ENCODE measurements at places on chromosomes 16 and 17.

GRCh38 chr17:37177254-37177870 is 198.4 kb upstream of the C17orf78 start:
- no peak for DNase-seq

DNA sequence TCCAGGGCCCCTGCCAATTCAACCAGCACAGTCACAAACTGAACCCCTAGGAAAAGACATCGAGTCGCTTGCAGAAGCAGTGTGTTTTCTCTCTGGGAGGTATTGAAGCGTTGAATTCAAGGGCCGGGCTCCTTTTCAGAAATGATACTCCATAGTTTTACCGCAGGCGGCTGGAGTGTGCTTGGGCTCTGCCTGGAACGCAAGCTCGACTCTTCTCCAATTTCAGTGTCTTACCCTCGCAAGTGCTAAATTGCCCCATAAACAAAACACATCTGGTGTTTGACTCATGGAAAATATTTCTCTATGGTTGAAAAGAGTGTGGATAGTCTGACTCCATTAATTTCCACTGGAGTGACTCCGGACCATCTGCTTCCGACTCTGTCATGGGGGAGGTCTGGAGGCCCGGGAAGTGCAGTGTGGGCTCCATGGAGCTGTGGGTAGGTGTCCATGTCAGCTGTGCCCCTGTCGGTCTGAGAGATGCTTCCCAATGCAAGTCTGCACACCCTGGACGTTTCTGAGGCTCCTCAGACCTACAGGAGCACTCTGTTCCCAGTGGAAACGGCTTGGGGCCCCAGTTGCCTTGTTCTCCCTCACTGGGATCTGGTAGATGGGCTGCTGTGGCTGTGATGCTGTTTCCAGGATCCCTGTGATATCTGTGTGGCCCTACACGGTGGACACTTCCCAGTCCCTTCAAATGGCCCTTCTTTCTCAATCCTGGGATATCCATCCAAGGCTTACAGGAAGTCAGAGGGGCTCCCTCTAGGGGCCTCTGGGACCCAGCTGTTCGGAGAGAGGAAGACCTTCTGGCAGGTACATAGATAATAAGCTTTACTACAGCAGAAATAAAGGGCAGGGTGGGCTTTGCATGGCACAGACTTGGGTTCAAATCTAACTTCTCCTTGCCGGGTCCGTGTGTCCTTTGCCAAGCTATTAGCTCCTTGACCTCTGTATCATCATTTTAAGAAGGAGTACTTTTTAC is 119.8 kb upstream of the CDH13 start:
- DNase-seq = no peak

- no peak for DNase-seq
Observed at GRCh38 chr16:14109782-14110727, 38.9 kb downstream of the MRTFB start.

DNA sequence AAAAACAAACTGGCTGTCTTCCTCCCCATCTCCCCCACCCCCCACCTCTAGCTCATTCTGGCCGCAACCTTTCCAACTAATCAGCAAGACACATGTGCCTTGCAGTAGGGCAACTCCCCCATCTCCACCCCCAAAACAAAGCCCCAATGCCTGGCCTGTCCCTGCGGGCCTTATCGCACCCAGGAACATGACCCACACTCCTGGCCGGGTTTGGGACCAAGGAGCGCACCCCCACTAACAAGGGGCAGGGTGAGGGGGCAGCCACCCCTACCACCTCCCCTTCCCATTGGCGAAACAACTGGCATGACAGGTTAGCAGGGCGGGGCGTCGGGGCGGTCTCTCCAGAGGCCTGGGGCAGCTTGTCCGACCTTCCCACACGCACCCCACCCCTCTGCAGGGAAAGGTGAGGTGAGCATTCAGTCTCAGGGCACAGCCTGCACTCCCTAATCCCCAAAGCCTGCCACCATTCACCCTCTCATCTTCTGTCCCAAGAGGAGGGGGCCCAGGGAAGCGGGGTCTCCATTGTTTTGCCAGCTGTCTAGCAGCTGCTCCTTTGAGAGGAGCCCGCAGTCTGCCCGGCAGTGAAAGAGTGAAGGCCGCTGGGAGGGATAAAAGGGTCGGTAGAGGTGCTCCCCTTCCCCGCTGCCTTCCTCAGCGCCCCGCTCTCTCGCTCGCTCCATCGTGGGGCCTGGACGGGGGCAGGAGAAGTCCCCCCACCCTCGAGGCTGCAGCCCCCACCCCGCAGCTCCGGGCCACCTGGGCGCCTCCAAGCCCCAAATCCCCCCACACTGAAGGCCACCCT is 765 bp downstream of the MYO18A start:
- DNase-seq = no peak

DNA sequence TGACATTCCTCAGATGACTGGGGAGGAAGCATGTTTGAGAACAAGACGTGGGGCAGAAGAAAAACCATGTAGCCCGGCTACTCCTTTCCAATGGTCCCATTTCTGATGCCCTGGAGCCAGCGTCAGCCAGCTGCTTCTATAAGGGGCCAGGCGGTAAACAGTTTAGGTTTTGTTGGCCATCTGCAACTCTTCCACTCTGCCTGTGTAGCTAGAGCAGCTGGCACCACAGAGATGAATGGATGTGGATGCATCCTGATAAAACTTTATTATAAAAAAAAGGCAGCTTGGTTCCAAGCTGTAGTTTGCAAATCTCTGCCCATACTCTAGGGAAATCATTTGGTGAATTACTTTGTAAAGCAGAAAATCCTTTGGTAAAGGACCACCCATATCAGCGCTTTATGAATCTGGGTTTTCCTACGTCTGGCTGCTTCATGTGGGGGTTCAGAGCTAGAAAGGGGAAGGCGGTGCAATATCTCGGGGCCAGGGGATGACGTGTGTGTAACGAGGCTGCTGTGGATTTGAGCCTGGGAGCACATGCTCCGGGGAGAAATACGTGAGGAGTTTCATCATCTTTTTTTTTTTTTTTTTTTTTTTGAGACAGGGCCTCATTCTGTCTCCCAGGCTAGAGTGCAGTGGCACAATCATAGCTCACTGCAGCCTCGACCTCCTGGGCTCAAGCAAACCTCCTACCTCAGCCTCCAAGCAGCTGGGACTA is 3.4 kb upstream of the SRL start:
- DNase-seq = no peak

DNA sequence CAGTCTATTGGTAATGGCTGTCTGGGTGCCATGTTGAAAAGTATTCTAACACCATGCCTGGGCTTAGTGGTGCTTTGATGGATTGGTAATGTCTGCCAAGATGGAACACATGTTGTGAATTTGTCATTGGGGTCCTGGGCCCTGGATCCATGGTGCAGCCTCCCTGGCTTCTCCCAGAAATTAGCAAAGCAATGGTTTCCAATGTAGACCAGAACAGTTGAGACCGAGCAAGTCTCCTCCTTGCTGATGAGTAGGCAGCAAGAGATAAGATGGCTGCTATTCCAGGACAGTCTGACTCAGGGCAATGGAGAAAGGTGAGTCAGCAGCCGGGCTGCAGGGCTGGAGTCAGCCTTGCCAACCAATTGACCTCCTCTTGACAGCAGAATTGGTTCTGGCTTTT is 30.8 kb downstream of the GPR139 start:
- DNase-seq = no peak

- no peak for DNase-seq
Observed at GRCh38 chr16:26787924-26788323, 278.8 kb upstream of the C16orf82 start.

- no peak for DNase-seq
Observed at GRCh38 chr17:64007838-64008282, 9.7 kb downstream of the PRR29 start.

DNA sequence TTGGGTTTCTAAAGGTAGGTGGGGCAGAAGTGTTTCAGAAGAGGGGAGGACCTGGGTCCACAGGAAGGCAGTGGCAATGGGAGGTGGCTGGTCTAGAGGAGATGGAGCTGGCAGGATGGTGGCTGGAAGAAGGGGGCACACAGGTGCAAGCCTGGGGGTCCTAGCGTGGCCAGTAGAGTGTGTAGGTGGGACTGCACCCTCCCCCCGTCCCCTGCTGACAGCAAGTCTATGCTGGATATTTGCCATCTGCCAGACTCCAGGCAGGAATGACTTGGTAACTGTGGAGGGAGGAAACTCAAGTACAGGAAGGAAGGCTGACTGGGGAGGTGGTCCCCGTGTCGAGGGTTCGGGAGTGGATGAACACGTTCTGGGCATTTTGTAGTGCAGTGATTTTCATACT is 8.6 kb downstream of the MED9 start:
- no peak for DNase-seq

- no peak for DNase-seq
Observed at GRCh38 chr17:298791-299450, 53.7 kb downstream of the RPH3AL start.

DNA sequence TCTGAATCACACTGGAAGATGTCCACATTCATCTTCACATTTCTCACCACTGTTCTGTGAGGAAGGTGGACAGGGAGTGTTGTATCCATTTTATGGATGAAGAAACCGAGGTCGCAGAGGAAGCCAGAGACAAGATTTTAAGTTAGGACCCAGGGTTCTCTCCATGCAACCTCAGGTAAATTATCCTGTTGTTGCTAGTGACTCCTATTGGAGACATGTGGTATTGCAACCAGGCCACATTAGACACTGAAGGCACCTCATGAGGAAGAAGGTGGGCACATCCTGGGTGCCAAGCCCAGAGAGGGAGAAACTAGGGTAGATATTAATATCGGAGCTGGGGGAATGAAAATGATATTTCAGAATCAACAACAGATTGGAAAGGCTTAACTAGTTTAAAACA is 8.5 kb upstream of the WNT9B start:
- no peak for DNase-seq

GRCh38 chr16:79972053-79972704 is 371.6 kb upstream of the MAF start:
- no peak for DNase-seq

GRCh38 chr17:54372069-54372749 is 528.4 kb upstream of the TOM1L1 start:
- no peak for DNase-seq

DNA sequence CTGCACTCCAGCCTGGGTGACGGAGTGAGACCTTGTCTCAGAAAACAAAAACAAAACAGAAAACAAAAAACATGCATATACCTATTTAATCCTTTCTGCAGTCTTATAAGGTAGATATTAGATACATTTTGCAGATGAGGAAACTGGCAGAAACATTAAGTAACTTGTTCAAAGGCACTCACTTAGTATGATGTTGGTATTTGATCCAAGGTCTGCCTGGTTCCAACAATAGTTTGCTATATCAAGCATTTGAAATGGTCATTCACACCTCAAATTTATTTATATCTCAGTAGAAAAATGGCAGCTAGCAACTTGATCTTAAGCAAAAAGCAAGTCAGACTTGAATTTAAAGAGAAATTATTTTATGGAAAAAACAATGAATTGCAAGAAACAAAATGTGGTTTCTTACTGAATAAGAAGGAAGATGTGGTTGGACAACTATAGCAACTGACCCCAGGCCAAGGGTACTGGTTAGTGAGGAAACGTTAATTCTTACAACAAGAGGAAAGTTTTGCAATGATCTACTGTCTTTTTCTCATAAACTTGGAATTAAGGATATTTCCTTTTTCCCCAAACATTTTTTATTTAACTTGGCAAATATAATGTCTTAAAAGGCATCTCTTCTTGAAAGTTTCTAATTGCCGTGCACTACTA is 19.7 kb downstream of the DHRS7B start:
- DNase-seq = no peak

DNA sequence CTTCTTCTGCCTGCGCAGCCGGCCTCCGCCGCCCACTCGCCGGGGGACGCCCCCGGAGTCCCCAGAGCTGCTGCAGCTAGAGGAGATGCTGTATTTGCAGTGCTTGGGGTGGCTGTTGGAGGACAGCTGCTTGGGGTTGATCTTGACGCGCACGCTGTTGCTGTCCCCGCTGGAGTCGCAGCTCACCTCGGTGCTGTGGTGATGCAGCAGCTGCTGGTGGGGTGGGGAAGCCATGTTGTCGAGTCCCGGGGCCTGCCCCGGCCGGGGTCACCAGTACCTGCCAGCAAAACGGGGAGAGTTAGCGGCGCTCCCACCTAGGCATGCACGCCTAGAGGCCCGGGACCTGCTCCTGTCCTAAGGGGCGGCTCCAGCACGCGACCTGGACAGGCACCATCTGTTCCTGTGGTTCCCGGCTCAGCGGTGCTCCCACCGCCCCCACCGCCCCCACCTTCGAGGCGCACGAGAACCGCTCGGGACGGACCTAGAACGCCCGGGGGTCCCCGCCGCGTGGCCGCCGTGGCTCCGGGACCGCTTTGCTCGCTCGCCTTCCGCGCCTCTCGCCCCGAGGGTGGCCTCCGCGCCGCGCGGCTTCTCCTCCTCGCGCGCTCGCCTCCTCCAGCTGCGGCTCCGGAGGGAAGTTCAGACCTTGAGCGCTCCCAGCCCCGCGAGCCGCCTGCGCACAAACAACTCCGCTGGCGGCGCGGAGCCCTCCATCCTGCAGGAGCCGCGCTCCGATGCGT is 863 bp downstream of the ADCY9 start:
- DNase-seq = peak; percentile 35

DNA sequence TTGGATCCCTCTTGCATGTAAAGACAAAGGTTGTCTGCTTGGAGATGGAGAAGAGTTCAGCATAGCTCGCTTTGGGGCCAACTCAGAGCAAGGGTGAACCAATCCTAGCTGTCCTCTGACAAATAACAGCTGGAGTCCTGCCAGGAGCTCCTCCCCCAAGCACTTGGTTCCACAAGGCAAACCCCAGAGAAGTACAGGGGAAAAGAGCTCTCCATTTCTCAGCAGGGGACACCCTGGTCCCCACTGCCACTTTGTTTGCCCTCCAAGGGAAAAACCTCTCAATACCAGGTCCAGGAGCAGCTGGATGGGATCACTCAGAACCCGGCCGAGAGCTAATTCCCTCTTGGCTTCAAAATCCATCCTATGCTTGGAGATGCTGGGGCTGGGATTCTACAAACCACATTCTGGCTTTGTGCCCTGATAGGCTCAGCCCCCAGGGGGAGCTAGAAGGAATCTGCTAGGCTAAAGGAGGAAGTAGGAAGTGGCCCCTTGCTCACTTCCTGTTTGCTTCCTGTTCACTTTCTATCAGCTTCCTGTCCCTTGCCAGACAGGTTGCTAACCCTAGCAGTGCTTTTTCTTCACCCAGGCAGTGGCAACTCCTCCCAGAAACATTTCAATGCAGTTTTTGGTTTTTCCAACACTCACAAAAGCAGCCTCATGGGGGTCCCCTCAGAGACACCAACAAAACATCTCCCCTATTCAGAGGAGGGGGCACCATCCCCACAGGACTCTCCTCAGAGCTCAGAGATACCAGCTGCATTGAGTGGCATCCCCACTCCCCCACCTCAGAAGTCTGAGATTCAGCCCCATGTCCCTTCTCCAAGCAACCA is 30.7 kb downstream of the CDRT4 start:
- peak; percentile 49 for DNase-seq

DNA sequence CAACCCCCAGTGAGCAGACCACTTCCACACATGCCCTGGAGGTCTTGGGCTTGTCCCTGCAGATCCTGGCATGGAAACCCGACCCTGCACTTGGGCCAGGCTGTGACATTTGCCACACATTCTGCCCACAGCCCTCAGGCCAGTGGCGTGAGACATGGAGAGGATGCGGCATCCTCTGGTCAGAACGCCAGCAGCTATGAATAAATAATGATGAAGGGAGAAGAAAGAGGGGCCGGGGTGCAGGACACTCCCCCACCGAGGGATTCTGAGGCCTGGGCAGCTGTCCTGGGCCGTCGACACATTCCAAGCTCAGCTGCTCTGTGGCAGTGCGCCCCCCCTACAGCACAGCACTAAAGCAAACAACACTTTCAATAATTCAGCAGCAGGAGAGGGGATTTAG is 148.8 kb downstream of the ENGASE start:
- no peak for DNase-seq
